Jurkat, Clone E6-1 (cell line): ENCODE measurements at places on chromosomes 5 and 9.
A peak's percentile ranks its signal among the peaks of the same experiment; 100 is the strongest.

DNA sequence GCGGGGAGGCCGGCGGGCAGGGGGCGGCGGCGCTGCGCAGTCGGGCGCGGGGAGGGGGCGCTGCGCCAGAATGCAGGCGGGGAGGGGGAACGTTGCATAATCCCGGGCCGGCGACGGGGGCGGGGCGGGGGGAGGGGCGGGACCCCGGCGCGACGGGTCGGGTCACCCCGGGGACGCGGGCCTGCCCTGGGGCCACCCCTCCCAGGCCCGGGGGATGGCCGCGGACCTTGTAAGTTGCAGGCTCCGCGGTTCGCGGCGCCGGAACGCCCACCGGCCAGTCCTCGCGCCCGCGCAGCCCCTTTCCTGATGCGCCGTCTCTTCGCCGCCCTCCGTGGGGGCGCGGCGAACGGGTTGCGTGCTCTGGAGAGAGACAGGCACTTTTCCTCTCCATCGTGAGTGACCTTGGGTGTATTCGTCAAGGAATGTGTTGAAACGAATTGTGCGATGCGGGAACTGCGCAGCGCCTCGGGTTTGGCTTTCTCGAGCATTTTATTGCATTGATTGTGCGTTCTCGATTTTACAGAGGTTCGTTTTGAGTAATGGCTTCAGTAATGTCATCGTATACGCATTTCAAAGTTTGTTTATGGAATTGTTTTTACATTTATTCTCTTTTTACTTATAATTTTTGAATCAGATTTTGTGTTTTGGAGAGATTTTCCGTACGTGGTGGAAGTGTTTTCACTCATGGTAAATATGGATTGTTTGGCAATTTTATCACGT is 802 bp downstream of the SPIN1 start:
- DNase-seq, result peak; percentile 30

DNA sequence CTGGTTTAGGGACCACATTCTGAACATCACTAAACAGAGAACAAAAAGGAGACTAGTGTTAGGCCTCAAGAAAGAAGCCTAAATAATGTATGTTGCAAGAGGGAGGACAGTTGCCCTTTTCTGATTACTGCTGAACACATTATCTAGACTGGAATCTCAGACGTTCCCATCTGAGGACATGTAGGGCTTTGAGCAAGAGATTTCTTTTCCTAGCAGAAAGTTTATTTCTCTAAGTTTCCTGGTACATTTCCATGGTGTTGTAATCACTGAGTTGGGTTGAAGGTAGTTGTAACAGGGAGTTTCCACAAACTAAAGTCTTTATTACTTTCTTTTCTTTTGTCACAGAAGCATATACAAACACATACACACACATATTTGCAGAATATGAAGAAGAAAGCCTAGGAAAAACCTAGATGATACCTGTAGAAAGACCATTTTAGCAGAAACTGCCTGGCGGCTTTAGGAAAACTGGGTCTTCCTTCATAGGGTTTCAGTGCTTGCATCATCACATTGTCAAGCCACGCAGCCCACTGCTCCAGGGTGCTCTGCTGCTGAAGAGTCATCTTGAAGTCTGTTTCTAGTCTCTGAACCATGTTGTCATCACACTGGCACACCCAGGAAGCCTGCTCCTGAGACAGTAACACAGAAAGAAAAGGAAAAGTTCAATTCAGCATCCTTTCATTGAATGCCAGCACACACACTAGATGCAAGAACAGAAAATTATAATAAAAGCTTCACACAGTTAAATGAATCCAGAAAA is 269.1 kb downstream of the RFX3 start:
- DNase-seq, result no peak

GRCh38 chr5:158769696-158770095 is 330.0 kb downstream of the EBF1 start:
- DNase-seq, result no peak

GRCh38 chr5:150491876-150492275 is 16.1 kb upstream of the NDST1 start:
- no peak for DNase-seq

GRCh38 chr9:96777426-96777864 is 442 bp downstream of the ZNF510 start:
- no peak for DNase-seq

GRCh38 chr5:155982354-155982753 is 344.6 kb upstream of the SGCD start:
- no peak for DNase-seq

GRCh38 chr9:95822583-95823431 is 52.7 kb upstream of the ERCC6L2 start:
- no peak for DNase-seq

- no peak for DNase-seq
Observed at GRCh38 chr5:121462441-121462840, 389.2 kb upstream of the FTMT start.

- DNase-seq, result no peak
Observed at GRCh38 chr9:77016526-77017504, 2.6 kb upstream of the FOXB2 start.

DNA sequence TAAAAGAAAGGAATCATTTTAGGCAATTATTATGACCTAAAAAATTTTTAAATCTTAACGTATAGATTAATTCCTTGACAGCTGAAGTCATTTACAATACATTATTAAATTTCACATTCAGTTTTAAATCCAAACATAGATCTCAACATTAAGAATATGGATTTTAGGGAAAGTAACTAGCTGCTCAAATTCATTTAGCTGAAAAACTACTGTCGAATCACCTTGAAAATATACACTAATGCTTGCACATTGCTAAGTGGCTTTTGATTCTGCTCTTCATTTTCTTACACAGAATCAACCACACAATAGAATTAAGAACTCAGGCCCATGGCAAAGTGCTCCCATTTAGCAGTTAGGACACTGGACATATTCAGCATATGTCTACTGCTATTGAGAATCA is 454.2 kb downstream of the RAB3C start:
- DNase-seq, result no peak

GRCh38 chr5:168151041-168151440 is 140.4 kb upstream of the WWC1 start:
- DNase-seq, result no peak

- no peak for DNase-seq
Observed at GRCh38 chr9:129609486-129610212, 11.3 kb downstream of the C9orf50 start.

- DNase-seq, result no peak
Observed at GRCh38 chr5:151615431-151615830, 24.3 kb upstream of the FAT2 start.

- DNase-seq, result no peak
Observed at GRCh38 chr5:31096238-31096865, 97.1 kb upstream of the CDH6 start.

DNA sequence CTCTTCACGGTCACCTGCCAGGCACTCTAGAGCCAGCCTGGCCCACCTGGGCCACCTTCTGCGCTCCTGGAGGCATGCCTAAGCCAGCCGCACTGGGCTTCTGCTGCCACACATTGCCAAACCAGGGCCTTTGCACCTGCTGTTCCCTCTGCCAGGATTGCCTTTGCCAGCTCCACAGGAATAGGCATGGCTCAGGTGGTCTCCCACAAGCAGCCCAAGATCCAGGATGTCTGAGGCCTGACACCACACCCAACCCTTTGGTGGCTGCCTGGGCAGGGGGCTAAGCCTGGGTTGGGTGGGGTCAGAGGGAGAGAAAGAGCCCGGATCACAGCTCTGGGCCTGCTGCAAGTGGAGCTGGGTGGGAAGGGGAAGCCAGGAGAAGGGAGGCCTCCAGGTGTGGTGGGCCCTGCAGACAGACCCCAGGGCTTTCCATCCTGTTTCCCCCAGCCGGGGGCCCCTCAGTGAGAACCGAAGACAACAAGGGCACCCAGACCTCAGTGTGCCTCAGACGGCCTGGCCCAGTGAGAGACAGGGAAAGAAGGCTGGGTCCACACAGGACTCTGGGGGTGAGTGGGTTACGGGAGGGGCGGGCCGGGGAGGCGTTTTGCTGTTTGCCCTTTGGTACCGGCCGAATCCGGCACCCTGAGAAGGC is 672 bp upstream of the SUSD3 start:
- DNase-seq, result no peak

GRCh38 chr9:89464300-89464901 is 33.5 kb downstream of the SEMA4D start:
- DNase-seq, result no peak

DNA sequence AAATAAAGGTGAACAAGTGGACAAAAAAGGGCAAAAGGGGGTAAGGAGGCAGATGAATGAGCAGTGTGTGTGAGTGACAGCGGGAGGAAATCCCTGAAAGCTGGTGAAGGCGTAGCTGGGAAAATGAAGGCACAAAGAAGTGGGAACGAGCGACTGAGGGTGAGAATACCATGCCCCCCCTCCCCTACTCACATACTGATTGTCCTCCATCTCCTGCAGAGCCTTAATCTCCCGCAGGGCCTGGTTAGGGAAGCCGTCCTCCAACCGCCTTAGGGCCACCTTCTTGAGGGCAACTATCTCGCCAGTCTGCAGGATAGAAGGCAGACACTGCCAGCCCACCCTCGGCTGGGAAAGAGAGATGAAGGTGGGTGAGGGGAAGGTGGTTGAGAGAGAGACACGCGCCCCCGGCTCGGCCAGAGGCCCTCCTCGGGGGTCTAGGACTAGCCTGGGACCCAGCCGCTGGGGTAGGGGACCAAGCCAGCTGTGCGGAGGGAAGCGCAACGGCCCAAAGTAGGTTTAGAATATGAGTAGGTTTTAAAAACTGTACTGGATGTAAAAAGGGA is 522 bp downstream of the CDK20 start:
- no peak for DNase-seq

GRCh38 chr5:150412319-150413175 is at the start of gene CD74:
Gene CD74 (minus strand): TSS chr5:150412910. CDS start chr5:150412749, 161 bp downstream.
- no peak for DNase-seq

- peak; percentile 31 for DNase-seq
Observed at GRCh38 chr9:124480621-124480981, 26.6 kb downstream of the NR5A1 start.

- DNase-seq, result no peak
Observed at GRCh38 chr5:151628112-151628823, 37.1 kb upstream of the FAT2 start.

GRCh38 chr5:128196080-128196479 is 112.5 kb downstream of the SLC12A2 start:
- no peak for DNase-seq

DNA sequence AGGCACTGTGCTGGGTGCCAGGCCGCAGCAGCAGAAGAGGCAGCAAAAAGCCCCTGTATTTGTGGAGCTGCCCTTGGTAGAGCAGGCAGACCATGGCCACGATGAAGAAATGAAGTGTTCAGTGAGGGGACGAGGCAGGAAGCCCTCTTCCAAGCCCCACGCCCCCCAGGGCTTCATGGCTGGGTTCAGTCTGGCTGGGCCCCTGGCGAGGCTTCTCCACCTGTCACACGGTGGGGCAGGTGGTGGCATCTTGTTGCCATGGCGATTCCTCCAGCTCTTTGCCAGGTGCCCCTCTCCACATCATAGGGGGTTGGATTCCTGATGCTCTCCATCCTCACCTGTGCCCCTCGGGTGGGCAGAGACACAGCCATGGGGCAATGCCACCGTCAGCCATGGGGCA is 21.5 kb downstream of the ADGRD2 start:
- no peak for DNase-seq

- no peak for DNase-seq
Observed at GRCh38 chr5:93592883-93593282, 9.9 kb downstream of the NR2F1 start.

DNA sequence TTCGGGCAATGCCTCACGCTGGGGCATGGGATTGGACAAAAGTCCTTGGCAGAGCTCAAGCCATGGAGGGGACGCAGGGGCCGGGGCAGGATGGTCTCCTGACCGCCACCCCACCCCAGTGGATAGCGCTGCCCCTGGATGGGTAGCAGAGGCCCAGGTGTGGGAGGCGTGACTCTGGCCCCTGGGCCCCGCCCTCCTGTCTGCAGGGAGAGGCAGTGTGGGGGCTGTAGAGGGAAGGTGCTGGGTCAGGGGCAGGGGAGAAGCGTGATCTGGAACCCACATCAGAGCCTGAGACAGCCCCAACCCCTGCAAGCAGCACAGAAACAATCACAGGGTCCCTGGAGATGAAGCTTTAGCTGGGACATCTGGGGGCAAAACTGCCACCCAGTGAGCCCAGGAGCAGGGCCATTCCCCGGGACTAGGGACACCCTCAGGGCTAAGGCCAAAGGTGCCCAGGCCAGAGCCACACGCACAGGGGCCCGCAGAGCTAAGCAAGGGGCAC is 36.2 kb downstream of the NACC2 start:
- no peak for DNase-seq

- DNase-seq, result no peak
Observed at GRCh38 chr9:111731928-111732327, 62.8 kb downstream of the SHOC1 start.

- DNase-seq, result no peak
Observed at GRCh38 chr9:114718801-114719221, 36.8 kb upstream of the TEX48 start.

DNA sequence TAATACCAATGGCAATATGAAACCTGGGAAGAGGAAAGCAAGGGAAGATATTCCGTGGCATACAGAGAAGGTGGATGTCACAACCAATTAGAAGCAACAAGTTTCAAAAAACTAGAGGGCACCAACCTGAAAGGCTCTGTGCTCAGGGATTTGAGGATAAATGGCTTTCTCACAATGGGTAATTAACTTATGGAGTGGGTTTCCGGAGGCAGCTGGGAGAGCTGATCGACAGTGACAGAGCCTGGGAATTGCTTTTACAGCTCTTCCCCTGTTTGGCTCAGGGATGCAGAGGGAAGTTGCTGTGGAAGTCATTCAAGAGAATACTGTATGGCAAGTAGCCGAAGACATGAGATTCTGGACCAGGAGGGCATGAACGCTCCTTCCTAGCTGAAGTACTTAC is 237.0 kb downstream of the KIF4B start:
- no peak for DNase-seq

DNA sequence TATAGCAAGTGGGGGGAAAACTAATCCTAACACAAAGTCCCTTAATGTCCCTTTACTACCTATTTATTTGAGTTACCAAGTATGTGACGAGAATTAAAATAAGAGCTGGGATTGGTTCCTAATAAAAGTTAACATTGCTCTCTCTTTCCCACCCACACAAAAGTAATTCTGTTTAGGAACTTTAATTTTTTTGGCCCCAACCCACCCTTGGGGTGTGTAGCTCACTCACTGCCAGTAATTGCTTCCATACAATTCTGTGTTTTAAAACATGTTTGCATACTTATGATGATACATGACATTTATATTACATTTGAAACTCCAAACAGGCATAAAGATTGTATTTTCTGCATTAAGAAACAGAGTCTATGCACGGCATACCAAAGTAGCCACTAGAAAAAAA is 106.5 kb downstream of the BNC2 start:
- DNase-seq, result no peak

DNA sequence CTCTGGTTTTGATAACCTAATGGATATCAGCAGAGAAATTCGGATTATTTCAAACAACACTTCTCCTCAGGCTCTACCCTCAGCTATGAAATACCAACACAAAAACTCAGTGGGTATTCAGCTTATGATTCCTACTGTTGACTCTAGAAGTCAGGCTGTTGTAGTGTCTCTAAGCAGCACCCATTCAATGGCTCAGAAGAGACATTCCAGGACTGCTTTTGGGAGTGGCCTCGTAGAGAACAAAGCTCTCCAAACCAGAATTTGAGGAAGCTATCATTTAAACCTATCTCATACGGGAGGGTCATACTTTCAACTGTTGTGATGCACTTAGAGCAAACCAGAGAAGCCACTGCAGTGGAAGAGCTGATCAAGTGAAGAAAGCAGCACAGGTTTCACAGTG is 34.1 kb downstream of the ETF1 start:
- DNase-seq, result no peak
